Activated T-cell treated with anti-CD3 and anti-CD28 coated beads for 1 hour (primary cell): ENCODE measurements at places on chromosomes 1 and 21.
A peak's percentile ranks its signal among the peaks of the same experiment; 100 is the strongest.

DNA sequence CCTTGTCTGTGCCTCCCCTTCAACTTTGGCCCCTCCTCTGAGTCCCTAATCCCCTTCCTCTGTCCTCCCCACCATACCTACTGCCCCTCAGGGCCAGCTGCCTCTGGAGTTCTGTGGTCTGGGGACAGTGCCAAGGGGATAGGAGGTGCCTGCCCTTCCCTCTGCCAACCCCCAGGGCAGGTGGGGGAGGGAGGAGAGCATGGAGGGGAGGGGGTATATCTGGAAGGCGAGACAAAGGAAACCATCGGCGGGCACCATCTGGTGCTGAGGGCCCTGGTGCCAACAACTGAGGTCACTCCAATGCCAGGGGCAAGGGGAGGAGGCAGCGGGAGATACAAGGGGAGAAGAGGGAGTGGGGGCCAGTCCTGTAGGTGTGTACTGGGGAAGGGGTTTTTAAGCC, 9.6 kb downstream of the RAB25 start:
- DNase-seq = no peak

GRCh38 chr1:238675221-238675620, 711.1 kb upstream of the CHRM3 start:
- DNase-seq = no peak

GRCh38 chr1:77652268-77652667, 30.2 kb downstream of the ZZZ3 start:
- DNase-seq = no peak

GRCh38 chr1:38872401-38873026, 634 bp downstream of the MYCBP start:
- DNase-seq = peak; percentile 16

DNA sequence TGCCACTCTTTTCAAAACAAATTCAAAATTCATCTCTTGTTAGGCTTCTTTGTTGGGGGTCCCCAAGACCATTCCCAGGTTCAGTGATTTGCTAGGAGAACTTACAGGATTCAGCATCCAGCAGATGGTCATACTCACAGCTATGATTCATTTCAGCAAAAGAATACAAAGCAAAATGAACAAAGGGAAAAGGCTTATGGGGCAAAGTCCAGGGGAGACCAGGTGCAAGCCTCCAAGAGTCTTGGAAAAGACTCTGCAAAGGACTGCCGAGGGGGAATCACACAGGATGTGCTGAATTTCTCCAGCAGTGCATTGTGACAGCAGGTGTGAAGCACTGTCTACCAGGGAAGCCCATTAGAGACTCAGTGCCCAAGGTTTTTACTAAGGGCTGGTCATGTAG, 7.3 kb downstream of the TRAF5 start:
- no peak for DNase-seq

- DNase-seq = no peak
These were observed 84.5 kb upstream of the C1orf174 start for GRCh38 chr1:3984586-3984985.

DNA sequence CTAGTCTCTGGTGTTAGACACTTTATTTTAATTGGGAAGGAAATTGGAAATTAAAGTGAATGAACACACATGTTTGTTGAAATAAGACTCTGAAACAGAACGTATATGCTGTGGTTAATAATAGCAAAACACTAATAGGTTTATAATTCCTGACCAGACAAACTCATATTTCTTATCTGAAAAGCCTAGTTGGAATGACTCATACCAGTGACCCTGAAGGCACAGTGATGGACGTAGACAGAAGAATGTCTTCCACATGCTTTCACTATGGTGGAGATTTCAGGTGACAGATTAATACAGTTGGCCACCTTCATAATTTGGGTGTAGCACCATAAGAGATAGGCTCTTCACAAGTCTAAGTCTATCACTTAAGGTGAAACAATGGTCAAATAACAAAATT, 83.0 kb upstream of the COL11A1 start:
- no peak for DNase-seq

- no peak for DNase-seq
These were observed 268.4 kb upstream of the DUSP10 start for GRCh38 chr1:222010306-222010705.

DNA sequence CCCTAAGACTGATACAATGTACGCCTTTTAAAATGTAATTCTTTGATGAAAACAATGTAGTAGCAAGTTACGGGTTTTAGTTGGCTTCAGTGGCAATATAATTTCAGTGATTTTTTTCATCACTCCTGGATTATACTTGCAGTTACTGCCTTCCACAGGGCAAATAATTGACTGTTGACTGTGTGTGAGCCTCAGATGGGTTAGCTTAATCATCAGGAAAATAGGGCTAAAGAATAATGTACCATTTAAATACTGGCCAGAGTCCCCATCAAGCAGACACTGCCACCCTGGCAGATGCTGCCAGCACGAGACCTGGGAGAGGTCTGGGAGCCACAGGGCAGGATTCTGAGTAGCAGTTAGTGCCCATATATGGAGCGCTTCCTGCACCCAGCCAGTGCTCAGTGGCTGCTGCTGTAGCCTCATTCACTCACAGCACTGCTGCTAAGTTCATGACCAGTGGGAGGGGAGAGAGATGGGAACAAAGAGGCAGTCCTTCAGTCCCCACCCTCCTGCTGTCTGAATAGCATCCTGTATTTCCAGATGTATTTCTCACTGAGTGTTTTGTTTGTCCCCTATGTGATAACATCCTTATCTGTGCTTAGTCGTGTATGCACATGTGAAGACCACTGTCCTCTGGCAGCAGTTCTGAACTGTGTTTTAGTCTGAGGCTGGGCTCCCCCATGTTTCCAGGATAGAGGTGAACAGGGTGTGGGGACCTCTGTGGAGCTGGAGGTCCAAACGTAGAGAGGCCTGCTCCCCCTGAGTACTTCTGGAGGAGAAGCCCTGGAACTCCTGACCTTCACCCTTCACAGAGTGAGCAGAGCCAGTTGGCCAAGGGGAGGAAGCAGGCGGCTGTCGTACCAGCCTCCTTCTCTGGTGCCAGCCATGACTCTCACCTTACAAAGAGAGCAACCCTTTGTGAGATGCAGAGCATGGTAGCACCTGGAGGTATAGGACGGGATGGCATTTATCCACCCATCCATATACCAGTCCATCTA, 80.4 kb downstream of the ADARB1 start:
- DNase-seq = no peak

DNA sequence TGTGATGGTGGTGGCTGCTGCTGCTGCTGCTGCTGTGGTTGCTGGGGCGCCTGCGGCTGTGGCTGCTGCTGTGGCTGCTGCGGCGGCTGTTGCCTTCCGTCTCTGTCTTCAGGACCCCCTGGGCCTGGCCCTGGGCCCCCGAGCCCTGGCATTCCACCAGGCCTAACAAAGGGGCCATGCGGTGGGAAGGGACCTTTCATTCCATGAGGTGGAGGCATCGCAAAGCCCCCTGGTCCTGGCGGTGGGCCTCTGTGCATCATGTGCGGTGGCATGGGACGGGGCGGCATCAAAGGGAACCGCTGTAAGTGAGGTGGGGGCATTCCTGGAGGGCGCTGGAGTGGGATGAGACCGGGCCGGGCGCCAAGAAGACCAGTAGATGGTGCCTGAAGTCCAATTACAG, 12.4 kb downstream of the SOD1 start:
- no peak for DNase-seq

DNA sequence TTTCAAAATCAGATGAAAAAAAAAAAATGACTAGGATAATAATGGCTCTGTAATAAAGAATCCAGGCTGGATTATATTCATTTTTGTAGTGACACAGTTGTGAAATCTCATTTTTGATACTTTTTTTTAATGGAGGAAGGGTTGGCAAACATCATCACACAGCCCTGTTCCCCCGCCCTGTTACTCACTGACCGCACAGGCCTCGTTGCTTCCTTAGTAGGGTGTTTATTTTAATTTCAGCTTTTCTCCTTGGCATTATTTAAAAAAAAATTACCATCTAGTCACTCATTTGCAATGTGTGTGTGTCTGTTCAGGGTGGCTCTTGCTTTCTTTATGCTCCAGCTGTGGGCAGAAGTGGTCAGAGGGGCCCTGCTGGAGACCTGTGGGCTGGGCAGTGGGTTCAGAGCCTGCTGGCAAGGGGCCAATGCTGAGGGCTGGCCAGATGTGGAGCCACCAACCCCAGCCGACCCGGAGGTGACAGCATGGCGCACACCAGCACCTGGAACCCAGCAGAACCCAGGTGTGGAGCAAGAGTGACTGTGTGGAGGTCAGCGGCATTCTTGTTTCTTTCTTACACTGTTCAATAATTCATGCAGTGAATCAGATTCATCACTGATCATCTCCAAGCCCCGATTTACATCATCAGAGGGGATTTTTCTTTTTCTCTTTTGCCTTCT, 44.6 kb downstream of the ZSCAN20 start:
- no peak for DNase-seq

- DNase-seq = no peak
These were observed 343.4 kb downstream of the PLPP3 start for GRCh38 chr1:56235909-56236510.

GRCh38 chr1:224619209-224619608, 3.1 kb downstream of the CNIH3 start:
- DNase-seq = no peak

DNA sequence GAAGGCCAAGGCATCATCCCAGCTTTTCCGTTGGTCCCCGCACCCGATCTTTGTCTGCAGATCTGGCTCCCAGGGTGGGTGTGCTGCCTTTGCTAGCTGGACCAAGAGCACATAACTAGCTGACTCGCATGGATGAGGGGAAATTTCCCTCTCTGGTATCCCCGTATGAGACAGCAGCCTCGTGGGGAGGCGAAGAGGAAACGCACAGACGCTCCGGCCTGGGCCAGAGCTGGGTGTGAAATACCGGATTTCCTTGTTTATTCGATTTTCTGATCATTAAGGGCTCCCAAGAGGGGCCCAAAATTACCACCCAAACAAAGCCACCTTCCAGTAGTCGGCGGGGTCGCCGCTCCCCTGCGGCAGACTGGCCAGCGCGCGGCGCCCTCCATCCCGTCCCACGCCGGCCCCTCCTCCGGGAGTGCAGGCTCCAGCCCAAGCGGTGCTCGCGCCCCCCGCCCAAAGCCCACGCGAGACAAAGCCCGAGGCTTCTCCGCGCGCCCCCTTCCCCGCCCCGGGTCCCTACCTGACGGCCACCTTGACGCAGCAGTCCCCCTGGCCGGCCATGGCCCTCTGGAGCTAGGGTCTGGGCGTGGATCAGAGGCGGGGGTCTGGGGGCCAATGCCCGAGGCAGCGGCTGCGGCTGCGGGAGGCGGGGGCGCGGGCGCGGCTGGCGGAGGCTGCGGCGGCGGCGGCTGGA, 546 bp downstream of the KIF21B start:
- DNase-seq = peak; percentile 25

DNA sequence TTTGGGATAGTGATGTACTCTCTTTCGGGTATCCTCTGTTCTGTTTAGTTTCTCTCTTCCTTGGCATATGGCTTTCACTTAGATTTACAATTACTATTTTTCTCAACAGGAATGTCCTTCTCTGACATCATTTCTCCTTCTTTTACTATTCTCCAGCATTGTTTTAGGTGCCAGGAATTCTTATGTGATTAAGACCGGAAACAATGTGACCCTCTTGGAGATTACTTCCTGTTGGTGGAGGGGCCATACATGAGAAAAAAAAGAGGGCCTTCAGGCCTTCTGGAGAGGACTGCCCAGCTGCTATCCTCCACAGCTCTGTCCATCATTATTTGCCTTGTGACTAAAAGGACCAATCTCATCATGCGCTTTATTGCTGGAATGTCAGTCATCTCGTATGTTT, 50.4 kb upstream of the ADAMTS5 start:
- DNase-seq = no peak

DNA sequence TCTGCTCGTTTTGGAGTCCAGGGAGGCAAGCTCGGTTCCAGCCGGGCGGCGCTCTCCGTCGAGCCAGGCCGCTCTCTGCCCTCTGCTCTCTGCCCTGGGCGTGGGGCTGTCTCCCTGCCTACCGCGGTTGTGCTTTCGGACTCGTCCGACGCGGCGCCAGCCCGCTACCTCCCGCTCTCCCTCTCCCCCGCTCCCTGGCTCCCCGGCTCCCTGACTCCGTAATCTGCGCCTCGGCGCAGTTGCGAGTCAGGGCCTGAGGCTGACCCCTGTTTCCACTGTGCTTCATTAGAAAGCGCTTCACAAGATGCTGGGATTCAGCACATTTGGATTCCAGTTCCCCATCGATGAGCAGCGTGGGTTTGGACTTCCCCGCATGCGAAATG, 2.2 kb downstream of the SOX13 start:
- DNase-seq = no peak

DNA sequence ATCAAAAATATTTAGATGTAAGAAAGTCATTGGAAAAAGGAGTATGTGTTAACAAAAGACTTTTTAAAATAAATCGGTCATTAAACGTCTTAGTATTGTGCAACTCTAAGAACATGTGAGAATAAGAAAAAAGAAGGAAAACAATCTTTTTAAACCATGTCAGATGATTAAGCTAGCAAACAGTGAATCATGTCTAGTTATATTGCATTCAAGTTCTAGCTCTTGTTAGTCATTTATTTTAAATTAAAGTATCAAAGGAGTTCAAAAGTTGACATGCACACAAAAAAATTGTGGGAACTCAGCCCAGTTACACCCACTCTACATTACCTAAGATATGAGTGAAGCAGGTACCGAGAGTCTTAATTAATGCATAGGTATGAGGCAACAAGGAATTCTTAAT, 9.8 kb downstream of the FRRS1 start:
- no peak for DNase-seq

- no peak for DNase-seq
These were observed 139.9 kb upstream of the ZNF644 start for GRCh38 chr1:91161749-91162148.

GRCh38 chr1:180221462-180221861, 8.6 kb upstream of the LHX4 start:
- DNase-seq = no peak

- no peak for DNase-seq
These were observed 266.1 kb downstream of the DNM3 start for GRCh38 chr1:172107316-172107975.

DNA sequence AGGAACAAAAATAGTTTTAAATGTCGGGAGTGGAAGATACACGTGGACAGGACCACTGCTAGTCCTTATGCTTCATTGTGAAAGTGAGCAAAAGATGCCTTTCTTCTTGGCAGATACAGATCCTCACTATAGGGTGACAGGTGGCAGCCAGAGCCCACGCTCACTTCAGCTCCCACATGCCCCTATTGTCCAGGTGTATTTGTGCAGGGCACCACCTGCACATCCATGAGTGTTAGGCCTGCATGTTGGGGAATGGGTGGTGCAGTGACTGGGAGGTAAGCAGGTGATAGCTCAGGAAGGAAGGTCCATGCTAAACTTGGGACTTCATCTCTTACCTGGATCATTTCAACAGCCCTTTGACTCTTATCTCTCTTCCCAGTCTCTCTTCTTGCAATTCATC, 27.4 kb downstream of the SLC5A9 start:
- DNase-seq = no peak
